Stimulated activated CD8-positive, alpha-beta memory T cell treated with anti-CD3 and anti-CD28 coated beads, Interleukin-15, amount 100 ng/mL, for 24 hours (primary cell): ENCODE measurements at places on chromosomes 4 and X.

GRCh38 chrX:86946569-86946968 lies 571.0 kb upstream of the KLHL4 start:
- no peak for DNase-seq

DNA sequence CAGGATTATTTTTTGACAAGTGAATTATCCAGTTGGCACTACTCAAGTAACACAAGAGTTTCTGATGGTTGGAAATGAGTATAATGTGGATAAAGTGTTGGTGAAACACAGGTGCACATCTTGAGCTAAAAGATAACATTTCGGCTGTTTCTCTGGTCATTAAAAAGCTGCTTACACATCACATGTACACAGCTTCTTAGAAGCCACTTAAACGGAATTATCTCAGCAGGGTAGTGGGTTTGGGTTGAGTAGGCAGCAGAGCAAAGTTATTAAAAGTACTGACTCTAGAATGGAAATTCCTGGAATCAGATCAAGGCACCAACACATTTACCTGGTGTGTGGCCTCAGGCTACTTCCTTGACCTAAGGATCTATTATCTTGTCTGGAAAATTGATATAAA lies 55.4 kb upstream of the RASSF6 start:
- DNase-seq, result no peak

DNA sequence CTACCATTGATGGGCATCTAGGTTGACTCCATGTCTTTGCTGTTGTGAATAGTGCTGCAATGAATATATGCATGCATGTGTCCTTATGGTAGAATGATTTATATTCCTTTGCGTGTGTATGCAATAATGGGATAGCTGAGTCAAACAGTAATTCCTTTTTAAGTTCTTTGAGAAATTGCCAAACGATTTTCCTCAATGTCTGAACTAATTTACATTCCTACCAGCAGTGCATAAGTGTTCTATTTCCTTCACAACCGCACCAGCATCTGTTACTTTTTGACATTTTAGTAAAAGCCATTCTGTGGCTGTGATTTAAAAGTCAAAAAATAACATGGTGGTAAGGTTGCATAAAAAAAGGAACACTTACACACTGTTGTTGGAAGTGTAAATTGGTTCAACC lies 103.1 kb upstream of the FAM47B start:
- DNase-seq, result no peak

- no peak for DNase-seq
These were observed 884.5 kb upstream of the EPHA5 start for GRCh38 chr4:66554826-66555225.

- no peak for DNase-seq
These were observed 7.8 kb downstream of the DIAPH2 start for GRCh38 chrX:96692454-96692853.

DNA sequence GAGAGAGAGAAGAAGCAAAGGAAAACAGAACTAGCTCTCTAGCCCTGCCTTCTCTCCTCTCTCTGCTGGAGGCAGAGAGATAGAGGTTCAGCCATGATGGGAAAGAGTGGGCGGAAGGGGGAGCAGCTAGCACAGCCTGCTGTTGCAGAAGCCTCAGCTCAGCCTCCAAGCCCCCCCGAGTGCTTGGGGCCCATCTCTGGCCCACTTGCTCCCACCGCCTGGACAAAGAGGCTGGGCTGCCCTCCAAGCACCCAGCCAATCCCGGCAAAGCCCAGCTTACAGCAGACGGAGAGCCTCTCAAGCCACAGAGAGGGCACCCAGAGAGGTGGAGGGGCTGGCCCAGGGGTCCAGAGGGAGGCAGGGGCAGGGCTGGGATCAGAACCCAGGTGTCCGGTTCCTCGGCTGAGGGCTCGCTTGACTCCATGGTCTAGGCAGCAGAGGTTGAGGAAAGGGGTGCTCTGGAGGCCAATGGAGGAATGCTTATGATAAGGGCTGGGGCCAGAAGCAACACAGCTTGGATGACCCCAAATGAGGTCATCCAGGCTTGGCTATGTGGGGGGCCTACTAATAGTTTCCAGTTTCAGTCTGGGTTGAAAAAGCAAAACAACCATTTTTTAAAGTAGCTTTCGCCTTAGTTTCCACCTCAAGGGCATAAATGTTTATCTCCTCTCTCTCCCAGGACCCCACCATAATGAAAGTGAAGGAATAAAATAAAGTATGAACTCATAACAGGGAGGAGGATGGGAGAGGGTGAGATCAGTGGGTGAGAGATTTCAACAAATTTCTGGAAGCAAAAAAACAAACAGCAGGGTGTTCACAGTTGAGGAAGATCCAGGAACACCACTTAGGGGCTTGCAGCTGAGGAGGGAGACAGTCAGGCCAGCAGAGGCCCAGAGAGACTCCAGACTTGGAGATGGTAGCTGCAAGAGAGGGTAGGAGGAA lies 24.9 kb upstream of the IQSEC2 start:
- DNase-seq, result no peak

- no peak for DNase-seq
These were observed 28.7 kb downstream of the PAPSS1 start for GRCh38 chr4:107691378-107691777.

GRCh38 chr4:154368060-154368459 lies 123.5 kb downstream of the DCHS2 start:
- no peak for DNase-seq

GRCh38 chr4:23889814-23890341 lies at the start of gene PPARGC1A:
Gene PPARGC1A (minus strand): TSS chr4:23890047. CDS start chr4:23889957, 90 bp downstream.
- no peak for DNase-seq

GRCh38 chr4:85756938-85757337 lies 282.0 kb downstream of the ARHGAP24 start:
- DNase-seq, result no peak

- no peak for DNase-seq
These were observed 8.7 kb upstream of the CDS1 start for GRCh38 chr4:84574069-84574720.

GRCh38 chr4:73311428-73311827 lies 52.8 kb upstream of the ANKRD17 start:
- DNase-seq, result no peak

DNA sequence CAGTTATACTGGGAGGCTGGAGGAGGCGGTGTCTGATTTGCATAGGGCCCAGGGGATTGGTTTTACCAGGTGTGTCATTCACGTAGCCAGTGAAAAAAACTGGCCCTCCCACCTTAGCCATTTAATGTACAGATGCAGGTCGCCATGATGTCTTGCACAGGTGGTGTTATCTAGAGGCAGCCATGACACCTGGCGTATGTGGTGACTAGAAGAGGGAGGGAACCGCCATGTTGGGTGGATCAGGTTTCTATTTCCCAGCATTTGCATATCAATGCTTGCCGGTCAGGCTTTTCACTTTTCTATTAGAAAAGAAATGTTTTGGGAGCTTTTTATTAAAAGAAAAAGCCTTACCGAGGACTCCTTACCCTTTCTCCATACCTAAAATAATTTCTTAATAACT lies 523.4 kb downstream of the ADGRL3 start:
- no peak for DNase-seq

DNA sequence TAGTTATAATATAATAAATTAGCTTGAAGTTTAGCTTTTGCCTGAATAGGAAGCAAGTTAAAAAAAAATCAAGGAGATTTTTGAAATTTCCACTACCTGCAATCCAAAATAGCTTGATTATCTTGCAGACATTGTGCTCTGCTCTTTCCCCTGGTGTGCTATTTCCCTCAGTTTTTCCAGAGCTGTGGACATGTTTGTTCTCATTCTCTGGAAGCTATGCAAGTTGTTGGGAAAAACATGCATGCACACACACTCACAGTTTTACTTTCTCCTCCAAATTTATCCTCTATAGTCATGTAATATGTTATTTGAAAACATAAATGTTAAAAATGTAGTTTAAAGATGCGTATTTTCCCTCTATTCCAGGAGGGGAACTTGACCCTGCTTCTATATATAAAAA lies 225.8 kb upstream of the ARSJ start:
- no peak for DNase-seq

GRCh38 chrX:119753639-119754257 lies 4.6 kb upstream of the SOWAHD start:
- no peak for DNase-seq

DNA sequence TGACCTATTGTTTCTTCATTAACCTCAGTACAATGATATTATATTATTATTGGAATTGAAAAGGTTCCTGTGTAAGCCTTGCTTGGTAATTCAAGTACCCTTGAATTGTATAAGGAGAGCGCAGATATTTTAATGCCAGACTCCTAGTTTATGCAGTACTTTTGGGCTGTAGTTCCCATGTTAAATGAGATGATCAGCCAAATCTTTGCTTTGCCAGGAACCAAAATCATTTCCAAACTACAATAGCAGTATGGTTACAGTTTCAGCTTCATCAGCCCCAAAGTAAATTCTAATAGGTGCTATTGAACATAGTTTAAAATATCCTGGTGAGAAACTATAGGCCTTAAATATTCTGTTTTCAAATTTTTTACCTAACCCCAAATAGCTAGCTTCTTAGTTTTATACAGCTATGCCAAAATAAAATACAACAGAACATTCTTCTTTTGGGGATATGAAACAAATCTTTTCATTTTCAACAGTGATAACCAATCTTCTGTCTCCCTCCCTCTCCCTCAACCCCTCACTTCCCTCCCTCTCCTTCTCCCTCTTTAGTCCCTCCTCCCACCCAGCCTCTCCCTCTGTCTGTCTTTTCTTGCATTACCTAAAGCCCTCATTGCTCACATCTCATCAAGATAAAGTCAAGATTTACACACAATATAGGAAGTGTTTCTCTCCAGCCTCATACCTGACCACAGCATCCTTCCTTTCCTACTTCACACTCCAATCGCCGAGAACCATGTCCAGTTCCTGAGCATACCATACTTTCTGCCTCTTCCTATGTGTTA lies 190.1 kb downstream of the SHROOM3 start:
- DNase-seq, result no peak

DNA sequence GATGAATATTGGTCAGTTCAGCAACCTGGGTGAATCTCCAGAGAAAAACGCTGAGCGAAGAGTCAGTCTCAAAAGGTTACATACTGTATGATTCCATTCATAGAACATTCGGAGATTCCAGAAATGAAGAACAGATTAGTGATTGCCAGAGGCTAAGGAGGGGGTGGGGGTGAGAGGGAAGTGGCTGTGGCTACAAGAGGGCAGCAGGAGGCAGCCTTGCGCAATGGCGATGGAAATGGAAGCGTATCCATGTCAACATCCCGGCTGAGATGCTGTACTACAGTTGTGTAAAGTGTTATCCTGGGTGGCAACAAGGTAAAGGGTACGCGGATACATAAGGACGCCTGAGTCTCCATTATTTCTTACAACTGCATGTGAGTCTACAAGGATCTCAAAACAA lies 18.0 kb downstream of the LYAR start:
- no peak for DNase-seq

DNA sequence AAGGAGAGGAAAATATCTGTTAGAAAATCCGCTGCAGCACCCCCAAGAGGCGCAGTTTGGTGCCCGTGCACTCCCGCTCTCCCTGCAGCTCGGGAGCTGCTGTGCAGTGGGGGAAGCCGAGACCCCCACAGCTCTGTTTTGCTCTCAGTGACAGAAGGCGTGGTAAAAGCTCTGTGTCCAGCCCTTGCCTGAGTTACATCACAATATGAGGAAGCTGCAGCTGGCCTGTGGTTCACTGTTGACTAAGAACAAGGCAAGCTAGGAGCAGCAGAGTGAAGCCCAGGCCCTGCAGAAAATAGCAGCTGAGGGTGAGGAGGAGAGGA lies 88.5 kb upstream of the ADRA2C start:
- DNase-seq, result no peak

DNA sequence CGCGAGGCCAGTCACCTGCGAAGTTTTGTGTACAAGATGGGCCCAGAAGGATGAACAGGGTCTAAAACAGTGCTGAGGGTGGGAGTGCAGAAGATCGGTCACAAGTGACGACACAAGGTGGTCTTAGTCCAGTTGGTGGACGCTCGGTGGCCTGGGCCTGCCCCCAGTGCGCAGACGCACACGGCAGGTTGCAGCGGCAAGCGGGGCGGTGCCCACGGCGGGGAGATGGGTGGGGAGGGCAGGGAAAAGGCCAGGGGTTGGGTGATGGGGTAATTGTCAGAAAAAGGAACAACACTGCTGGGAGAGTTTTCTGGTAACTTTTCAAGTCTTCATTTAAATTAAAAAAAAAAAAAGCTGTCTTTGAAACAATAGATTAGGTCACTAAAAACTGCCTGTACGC lies 1.0 kb upstream of the PRDX4 start:
- no peak for DNase-seq

- DNase-seq, result no peak
These were observed 508.4 kb upstream of the GALNT7 start for GRCh38 chr4:172660251-172660650.

- DNase-seq, result no peak
These were observed 341 bp upstream of the PRPS2 start for GRCh38 chrX:12790885-12791256.

DNA sequence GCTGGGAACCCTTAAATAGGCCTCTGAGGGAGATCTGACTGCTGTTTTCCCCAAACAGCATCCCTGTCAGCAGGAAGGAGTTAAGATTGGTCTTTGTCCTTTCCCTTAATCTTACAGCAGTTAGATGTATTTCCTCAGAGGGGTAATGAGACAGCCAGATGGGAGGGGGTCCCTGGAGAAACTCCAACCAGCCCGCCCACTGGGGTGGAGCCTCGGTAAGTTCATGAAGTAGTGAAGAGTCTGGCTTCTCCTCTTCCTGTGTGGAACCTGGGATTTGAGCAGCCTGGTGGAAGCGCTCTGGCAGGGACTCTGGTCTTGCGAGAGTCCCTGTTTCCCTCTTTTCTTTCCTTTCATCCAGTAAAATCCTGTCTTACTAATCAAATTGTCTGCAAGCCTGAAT lies 330.0 kb downstream of the TLL1 start:
- no peak for DNase-seq

GRCh38 chr4:181127171-181127570 lies 1116.0 kb upstream of the TENM3 start:
- no peak for DNase-seq

DNA sequence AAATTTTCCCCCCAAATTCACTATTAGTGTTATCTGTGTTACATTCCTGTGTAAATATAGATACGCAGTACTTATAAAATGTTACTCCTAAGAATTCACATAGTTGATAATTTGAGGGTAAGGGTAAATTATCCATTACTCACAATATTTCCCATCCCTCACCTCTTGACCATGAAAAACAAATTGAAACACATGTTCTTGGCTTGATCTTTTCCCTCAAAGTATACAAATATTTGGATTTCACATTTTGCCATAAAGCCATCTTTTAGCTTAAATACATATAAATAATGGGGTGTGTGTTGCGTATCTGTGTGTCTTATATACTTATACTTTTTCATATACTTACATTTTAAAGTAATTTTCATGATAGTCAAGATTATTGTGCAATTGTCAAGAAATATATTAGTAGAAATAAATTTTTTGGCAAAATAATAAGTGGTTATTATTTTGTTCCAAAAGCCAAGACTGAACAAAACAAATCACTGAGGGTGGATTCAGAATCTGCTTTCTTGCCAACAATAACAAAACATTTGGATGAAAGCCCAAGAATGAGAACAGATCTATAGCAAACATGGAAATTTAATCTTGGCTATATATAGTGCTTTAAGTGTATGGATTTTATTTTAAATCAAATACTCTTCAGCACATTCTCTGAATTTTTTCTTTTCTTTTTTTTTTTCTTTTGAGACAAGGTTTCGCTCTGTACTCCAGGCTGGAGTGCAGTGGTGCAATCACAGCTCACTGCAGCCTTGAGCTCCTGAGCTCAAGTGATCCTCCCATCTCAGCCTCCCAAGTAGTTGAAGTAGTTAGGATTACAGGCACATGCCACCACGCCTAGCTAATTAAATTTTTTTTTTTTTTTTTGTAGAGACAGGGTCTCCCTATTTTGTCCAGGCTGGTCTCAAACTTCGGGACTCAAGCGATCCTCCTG lies 48.5 kb upstream of the PRSS48 start:
- DNase-seq, result no peak

- DNase-seq, result no peak
These were observed 366.2 kb upstream of the CLNK start for GRCh38 chr4:11050766-11051165.

- no peak for DNase-seq
These were observed 44.2 kb downstream of the COQ2 start for GRCh38 chr4:83240379-83240875.
